ENCODE measurements at places on chromosomes 7 and 10. TPM values are rescaled to one million over a fixed set of nuclear protein-coding genes. Genes with fewer than 3 reads are reported as not detected.

NPC1L1 gene
- not detected for total RNA-seq

PTPN20 gene
- not detected for total RNA-seq

GIMAP2 gene
- 24.7 TPM for total RNA-seq

PRLHR gene
- not detected for total RNA-seq

HOXA4 gene
- total RNA-seq = not detected

GPR15LG gene
- total RNA-seq = not detected

HTR5A gene
- not detected for total RNA-seq

MEIG1 gene
- total RNA-seq = not detected
